Esophagus squamous epithelium (tissue), 5 donors: ENCODE measurements at places on chromosomes 11 and 22.

GRCh38 chr22:50630376-50630775, 2.4 kb upstream of the ARSA start:
- DNase-seq = no peak

DNA sequence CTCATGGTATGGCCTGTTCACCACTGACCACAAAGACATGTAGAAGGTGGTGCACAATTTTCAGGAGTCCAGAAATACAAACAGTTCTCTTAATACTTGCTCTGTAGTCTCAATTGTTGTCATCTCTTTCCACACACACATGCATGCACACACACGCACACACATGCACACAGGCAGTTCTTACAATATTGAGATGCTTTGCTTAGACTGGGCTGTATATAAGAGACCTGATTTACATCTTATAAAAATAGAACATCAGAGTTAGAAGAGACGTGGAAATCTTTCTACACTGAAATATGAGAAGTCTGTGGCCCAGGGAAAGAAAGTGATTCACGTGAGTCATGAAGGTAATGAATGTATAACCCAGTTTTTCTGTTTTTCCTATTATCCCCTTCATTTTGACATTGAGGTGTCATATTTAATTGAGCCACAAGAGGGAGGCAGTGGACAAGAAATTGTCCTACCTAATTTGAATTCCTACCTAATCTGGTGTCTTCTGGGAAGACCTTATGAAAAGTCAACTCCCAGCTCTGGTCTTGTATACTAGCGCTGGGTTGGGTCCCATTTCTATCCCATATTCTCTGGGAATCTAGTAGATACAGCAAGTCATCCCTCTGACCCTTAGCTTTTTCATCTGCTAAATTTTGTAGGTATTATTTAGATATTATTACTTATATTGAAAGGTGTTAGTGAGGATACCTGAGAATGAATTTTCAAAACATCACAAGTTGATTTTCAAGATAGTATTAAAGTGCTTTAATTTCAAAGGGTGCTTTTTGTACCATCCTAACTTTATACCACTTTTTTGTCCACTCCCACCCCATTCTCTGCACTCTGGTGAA, 14.9 kb upstream of the MS4A4A start:
- DNase-seq = no peak

DNA sequence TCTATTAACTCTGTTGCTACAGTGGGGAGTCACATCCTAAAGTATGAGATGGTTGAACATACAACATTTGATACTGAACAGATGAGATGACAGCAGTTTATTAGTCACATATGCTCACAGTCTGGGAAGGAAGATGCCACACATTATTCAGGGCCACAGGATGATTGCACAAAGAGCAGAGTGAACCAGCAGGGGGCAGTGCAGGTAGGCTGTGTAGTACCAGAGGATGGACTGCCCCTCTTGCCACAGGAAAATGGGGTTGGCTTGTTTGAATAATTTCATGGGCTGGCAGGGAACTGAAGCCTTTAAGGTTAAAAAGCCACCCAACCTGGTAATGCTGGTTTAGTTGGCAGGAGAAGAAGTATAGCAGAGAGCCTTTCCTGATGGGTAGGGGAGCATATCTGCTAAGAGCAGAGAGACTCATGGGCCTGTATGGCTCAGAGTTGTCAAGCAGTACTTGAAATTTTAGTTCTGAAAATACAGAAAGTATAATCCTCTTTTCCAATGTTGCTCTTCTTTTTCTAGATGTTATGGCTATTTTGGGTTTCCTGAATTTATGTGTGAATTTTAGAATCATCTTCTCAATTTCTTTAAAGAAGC, 180.4 kb upstream of the B3GAT1 start:
- DNase-seq = no peak

GRCh38 chr22:36815558-36816338, 1.1 kb downstream of the PVALB start:
- no peak for DNase-seq

DNA sequence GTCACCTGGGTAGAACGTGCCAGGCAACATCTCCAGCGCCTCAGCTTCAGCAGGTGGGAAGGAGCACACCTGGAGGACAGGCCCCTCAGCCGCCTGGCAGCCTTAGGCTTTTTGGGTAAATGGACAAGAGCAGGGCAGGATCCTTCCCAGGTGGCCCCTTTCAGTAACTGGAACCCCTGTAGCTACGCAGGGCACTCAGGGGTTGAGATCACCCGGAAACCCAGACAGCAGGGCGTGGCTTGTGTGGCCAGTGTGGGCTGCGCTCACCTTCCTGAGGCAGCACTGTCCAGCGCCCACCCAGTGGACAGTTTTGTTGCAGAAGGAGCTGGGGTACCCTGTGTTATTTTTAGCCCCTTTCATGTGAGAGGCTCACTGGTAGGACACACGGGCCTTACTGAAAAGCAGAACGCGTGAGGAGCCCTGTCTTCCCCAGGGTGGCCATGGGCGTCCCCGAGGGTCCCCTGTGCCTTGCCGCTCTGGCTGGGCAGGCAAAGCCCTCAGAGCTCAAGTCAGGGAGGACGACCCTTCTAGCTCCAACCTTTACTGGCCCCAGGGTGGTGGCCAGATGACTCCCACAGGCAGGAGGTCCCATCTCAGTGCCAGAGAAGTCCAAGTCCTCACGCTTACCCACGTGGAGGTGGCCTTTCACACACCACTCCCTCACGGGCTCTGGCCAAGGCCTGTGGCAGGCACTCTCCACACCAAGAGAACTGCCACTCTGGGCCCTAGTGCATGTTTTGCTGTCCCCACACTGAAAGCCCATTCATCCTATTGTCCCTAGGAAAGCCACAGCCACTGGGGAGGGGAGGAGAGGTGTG, 75.8 kb downstream of the CTTN start:
- DNase-seq = no peak

DNA sequence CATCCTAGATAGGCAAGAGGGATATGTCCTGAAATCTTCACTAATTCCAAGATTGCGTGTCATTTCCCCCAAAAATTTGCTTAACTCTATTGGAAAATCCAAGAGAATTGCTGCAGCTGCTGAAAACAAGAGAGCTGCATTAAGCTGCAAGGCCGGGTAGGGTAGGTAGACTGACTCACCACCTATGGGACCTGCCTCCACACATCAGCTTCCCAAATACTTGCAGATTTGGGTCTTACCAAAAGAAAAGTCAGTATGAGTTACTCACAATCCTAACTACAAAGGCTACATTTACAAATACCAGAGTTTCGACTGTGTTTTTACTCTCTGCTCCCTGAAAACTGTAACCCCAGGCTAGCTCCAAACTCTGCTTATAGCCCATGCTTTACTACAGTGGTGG, 142.5 kb upstream of the TEAD1 start:
- DNase-seq = no peak

DNA sequence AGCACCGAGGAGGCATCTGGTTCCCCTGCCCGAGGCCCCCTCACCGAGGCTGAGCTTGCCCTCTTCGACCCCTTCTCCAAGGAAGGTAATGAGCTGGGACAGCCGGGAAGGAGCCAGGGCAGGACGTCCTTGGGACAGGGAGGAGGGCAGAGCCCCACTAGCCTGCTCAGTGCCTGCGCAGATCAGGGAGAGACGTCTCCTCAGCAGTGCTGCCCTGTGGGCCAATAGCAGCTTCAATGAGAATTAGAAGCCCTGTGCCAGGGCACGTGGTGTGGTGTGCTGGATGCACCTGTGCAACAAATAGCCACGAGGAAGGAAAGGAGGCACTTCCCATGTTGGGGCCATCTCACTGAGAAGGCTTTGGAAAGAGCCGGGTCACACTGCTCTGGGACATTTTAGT, 5.4 kb upstream of the SAC3D1 start:
- DNase-seq = no peak

DNA sequence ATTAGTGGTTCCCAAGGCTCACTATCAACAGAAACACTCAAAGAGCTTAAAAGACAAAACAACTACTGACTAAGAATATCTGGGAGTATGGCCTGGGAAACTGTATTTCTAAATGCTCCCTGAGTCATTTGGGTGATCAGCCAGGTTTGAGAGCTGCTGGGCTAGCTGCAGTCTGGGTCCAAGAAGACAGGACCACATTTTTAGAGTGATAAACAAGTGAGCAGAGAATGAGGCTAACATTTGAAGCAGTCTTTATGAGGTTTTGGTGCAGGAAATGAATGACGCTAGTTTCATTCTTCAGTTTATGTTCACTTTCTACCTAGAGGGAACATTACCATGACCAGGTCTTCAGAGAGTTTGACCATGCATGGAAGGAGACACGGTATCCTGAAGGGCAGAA, 97.7 kb downstream of the TEAD1 start:
- no peak for DNase-seq

DNA sequence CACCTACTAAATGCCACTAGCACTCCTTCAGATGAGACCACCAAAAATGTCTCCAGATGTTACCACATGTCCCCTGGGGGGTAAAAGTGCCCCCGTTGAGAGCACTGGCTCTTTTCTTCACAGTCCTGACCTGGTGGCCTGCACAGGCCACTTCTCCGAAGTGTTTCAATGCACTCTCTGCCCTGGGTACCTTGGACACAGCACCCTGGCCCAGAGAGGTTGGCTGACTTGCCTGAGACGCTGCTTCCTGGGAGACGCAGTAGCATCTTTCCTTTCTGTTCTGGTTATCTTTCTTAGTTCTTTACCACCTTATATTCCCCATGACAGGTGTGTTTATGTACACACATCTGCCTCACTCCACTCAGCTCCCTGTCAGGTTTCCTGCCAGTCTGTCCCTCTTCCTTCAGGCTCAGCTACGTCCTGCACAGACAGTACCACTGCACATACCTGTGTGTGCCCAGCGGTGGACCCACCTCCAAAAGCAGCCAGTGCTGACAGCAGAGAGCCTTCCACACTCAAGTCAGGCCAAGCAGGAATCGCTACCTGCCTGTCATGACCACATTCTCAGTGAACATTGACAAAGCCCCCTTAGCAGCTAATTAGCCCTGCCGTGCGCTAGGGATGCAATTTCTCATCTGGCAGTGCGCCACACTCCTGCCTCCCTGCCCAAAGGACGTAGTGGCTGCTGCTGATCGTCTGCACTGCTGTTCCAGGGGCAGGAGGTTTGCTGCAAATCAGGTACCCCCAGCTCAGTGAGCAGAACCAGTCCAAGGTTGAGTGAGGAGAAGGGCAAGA, 39.0 kb downstream of the FAM83F start:
- DNase-seq = no peak

GRCh38 chr11:109027851-109028250, 363.0 kb downstream of the DDX10 start:
- no peak for DNase-seq

- DNase-seq = no peak
Measured at GRCh38 chr11:12678092-12678491, 3.9 kb downstream of the TEAD1 start.

GRCh38 chr22:20430720-20431510, 6.7 kb downstream of the SCARF2 start:
- DNase-seq = no peak

DNA sequence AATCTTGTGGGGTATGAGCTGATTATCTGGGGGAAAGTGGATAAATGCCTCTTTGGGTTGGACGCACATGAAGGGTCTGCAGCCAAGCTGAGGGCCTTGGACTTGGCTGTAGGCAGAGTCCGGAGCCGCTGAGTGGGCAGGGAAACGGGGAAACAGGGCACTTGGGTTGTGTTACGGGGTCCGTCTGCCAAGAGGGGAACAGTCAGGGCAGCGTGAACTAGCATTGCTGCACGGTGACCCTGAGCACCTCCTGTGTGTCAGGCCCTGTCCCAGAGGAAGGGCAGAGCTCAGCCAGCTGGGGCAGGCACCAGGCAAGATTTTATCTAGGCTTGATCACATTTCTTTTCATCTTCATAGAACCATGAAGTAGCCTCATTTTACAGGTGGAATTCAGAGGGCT, 11.9 kb downstream of the FAM83F start:
- DNase-seq = no peak

DNA sequence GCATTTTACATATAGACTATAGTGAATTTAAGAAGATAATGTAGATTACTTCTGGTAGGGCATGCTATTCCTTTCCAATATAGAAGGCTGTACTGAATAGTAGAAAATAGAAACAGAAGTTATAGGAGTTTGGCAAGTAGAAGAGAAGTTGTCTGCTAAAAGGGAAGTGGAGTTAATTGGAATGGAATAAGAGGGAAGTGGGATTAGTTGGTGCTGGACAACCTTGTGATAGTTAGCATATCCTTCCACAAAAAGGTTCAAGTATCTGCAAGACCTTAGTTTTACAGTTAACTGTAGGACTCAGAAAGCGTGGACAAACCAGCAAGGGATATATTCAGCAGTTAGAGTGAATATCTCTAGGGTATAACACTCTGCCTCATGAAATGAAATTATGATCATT, 185.5 kb downstream of the SWAP70 start:
- no peak for DNase-seq

DNA sequence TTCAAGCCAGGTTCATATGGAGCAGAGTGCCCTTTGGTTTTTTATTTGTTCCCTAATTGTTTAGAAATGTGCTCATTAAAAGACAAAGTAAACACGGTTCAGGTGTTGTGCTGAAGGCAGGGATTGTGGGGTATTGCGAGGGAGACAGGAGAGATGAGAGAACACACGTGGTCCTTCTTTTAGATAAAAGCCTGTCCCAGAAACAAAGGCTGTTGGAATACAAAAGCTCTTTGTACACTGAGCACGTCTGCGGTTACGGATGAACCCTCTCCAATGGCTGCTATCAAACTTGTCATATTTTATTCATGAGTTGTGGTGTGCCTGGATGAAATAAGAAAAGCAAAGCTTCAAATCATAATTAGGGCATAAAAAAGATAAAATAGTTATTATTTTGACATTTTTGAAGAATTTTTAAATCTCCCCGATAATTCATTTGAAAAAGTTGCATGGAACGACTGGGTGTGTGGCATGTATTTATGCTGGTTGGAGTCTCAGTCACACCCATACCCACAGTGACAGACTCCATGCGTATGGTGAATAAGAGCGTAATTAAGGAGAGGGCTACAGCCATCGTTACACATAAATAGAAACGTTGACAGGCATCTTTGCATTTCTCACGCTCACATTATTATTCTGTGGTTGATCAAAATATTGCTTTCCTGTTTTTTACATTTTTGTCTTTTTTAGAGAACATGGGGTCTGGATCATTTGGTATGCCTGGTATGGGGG, 92.9 kb downstream of the NELL1 start:
- DNase-seq = no peak

- DNase-seq = no peak
Measured at GRCh38 chr11:107708792-107709191, 3.1 kb downstream of the SLN start.

DNA sequence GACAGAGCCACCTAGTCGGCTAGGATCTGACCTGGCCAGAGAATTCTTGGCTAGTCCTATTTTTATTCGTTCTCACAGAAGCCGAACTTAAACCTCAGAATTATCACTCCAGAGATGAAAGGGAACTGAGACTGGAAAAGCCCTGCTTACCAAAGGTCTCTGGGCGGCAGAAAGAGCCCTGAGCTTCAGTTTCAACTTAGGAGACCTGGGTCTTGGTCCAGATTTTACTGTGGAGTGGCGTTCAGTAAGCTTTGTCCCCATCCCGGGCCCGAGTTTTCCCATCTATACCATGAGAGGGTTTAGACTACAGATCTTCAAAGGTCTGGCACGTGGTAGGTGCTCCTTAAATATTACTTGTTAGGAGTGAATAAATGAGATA, 516 bp downstream of the NEU3 start:
- no peak for DNase-seq

GRCh38 chr11:123195188-123196059, at the start of gene CLMP:
Gene CLMP (minus strand): TSS chr11:123195248. CDS start chr11:123194940, 308 bp downstream.
- DNase-seq = no peak

GRCh38 chr11:80620867-80621266, 1180.0 kb upstream of the TENM4 start:
- no peak for DNase-seq

- DNase-seq = no peak
Measured at GRCh38 chr22:29456211-29456671, 17.9 kb downstream of the RFPL1 start.
